ENCODE measurements at places on chromosomes 7 and 10.
A peak's percentile ranks its signal among the peaks of the same experiment; 100 is the strongest.

DNA sequence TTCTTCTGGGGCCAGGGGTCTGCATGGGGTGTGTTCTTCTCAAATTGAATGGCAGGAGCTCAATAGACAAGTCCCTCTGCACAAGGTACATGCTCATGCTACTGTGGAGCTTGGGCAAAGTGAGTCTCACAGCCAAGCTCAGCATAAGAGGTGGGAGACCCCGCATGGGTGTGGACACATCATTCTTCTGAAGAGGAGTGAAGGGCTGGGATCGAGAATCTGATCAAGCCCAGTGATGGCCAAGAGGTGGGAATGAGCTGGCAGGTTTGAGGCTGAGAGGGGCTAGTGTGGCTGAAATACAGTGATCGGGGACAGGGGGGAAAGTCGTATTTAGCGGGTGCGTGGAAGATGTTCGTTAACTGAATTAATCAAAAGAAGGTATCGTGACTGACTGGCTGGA is 32.6 kb downstream of the CDH23 start:
- DNase-seq = no peak

DNA sequence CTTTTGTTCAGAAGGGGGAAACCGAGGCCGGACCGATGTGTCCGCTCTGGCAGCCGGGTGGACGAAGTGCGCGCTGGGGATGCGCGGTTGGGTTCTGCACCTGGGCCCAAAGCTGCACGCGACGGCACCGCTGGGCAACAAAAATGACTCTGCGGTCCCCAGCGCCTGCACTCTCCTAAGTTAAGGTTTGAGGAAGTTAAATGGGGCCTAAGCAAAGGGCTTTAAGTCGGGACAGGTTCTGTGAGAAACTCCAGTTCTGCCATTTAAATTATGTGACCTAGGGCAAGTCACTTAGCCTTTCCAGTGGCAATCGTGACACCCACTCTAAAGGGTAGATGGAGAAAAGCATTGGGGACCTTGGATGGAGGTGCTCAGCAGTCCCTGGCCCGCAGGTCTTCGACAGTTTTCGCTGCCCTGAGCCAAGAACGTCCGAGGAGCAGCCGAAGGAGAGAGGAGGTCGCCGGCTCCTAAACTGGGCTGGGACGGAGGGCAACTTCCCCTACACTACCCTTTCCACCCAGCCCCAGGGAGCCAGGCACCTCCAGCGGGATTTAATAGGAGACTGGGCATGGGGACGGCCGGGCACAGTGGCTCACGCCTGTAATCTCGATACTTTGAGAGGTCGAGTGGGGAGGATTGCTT is 534 bp upstream of the ACBD5 start:
- peak; percentile 32 for DNase-seq

- no peak for DNase-seq
Observed at GRCh38 chr7:148403466-148403993, 187.0 kb upstream of the C7orf33 start.

DNA sequence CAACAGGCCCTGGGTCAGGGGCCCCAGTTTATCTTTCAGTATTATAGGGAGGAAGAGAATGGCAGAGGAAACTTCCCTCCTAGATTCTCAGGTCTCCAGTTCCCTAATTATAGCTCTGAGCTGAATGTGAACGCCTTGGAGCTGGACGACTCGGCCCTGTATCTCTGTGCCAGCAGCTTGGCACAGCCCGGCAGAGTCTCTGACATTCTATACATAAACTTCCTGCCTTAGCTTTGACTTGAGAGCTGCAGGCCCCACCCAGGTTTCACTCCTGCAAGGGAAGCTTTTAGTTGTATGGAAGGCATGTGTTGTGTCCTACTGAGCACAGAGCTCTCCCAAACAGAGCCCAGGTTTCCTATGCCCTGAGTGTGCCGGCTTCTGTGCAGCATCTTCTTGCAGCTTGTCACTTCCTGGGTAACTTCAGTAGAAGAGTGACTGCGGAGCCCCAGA is 205.6 kb upstream of the PRSS58 start:
- DNase-seq = no peak

- no peak for DNase-seq
Observed at GRCh38 chr10:71990706-71991269, 26.6 kb downstream of the CHST3 start.

- no peak for DNase-seq
Observed at GRCh38 chr7:157612009-157612663, 275.3 kb downstream of the DNAJB6 start.

DNA sequence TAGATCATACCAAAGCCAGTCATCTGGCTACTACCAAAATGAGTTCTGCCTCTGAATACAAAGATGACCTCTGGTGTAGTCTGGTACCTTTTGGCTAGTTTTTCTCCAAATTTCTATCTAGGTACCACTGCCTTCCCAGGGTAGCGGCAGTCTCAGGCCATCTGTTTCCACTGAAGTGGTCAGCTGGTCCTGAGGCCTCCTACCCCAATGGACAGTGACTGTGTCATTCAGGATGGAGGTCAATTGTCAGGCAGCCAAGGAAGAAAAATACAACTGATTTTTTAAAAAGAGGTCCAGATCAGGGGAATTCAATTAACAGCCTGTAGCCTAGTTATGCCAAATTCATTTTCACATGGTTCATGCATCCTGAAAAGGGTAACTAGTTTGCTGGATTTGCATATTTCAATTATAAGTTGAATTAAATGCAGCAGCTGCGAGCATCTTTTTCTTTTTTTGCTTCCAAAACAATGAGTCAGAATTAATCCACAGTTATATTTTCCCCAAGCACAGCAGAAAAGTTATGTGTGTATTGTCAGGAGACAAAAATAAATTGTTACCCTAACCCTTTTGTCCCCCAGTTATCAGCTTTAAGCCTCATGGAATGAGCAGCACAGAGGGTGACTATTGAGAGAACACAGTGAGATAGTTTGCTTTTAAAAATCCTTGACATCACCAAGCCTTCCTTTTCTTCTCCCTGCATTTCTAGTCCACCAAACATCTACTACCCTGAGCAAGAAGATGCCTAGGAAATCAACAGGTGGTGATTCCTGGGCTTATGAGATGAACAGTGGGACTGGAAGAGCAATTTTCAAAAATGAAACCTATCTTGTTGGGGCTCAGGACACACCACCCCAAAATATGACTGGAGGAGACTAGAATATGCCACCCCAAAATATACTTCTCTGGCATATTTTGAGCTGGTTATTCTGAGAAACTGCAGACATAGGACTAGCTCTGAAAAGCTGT is 27.7 kb downstream of the BCCIP start:
- no peak for DNase-seq

DNA sequence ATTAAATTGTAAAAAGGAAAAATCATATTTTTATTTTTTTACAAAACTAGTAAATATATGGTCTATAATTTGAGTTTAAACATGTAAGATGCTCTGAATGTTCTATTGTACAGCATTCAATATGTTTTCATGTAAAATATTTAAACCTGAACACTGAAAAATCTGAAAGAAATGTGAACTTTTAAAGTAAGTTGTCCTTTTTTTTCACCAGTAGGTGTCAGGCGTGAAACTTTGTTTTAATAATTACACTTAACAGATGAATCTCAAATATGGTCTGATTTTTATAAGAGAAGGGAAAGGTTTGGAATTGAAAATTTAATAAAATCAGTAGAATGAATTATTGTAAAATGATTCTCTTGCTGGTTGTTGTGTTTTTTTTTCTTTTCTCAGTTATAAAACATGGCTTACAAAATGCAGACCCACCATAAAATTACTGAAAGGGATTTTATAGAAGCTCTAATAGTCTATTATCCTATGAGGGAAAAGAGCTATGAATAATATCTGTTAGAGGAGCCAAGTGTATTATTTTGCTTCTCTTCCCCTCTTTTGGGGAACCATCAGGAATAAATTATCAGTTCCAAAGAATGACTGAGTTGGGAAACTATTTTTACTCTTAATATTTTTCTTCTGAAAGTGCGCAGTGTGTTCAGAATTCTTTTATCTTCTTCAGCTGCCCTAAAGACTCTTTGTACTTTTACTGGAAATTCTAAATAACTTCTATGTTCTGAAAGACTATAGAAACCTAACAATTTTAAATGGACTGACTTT is 217.7 kb upstream of the FZD1 start:
- no peak for DNase-seq

GRCh38 chr7:123645516-123645915 is 10.2 kb upstream of the LMOD2 start:
- peak; percentile 37 for DNase-seq

GRCh38 chr10:96578633-96579032 is 8.2 kb downstream of the TM9SF3 start:
- no peak for DNase-seq

- no peak for DNase-seq
Observed at GRCh38 chr7:139999516-139999915, 63.2 kb downstream of the PARP12 start.

DNA sequence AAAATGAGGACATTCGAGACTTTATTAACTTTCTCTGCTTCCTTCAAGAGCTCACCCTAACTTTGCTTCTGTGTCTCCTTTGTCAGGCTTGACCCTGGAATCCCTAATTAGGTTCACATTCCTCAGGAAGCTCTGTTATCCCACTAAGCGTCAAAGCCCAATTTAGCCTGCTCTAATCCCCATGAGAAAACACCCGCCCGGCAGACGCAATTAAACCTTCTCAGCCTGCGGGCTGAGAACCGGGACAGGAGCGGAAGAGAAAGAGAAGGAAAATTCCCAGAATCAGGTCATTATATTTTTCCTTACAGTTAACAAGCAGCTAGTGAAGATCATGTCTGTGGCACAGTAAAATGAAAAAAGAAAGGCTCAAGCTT is 93.0 kb downstream of the TNS3 start:
- no peak for DNase-seq

DNA sequence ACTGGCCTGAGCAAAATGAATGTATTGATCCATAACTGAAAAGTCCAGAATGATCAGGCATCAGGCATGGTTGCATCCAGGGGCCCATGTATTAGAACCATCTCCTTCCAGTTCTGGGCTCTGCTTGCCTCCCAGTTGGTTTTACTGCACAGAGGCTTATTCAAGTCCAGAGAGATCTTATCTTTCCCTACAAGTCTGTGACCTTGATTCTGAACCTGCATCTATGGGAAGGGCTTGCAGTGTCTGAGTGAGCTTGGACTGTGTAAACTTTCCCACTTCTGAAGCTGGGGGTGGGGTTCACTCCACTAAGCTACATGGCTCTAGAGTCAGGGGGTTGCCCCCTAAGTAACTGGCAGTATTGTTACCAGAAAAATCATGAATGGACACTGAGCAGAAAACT is 136.2 kb downstream of the TCF7L2 start:
- DNase-seq = no peak

DNA sequence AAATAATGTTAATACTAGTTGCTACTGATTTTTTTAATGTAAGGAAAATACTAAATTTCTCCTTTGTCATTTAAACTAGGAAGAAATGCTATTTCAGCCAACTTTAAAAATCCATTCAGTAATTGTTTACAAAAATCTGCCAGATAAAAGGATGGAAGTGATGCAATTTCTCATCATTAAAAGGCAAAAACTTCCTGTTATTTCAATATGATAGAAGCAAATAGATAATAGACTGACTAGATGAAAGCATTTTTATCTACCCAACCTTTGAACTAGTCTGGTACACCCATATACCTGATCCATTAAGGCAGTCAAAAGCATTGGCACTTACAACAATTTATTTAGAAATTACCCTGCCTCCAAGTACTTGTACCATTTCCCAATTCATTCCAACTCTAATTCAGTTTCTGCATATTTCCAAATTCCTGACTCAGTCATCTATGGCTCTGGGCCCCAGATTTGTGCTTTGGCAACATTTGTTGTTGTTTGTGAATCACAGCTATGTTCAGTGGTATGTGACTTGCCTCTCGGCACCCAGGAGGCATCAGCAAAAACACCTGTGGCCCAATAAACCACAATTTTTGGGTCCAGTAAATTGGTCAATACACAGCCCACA is 482.6 kb upstream of the SEMA3A start:
- no peak for DNase-seq

DNA sequence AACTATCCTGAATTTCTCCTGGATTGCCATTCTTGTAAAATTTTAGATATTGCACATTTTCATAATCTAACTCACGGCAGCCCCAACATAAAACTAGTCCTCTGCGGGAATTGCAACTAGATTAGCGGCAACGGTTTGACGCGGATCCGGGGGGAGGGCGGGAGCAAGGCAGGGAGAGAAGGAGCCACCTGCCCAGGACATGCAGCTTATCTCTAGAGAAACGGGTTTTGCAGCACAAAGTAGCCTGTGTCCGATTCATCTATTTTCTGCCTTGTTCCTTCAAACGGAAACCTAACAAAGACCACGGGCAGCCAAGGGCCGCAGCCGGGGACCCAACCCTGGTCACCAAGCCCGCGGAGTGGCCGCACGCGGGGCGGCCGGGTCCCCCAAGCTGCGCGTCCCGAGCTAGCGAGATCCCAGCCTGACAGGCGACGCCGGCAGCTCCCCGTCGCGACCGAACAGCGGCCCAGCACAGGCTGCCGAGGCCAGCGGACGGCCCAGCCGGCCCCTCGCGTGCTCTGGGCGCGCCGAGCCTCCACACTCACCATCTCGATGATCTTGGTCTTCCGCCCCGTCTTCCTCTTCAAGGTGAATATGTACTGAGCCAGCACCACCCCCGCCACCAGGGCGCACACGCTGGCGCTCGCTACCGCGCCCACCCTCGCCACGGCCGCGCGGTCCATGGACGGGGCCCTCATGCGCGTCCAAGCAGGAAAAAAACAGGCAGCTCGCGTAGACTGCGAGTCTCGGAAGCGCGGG is at the start of gene NT5C3A:
TSS of gene NT5C3A (minus strand) at position 754 of the 759 bp plus-strand sequence. CDS start at position 683, 71 bp downstream.
- no peak for DNase-seq

- no peak for DNase-seq
Observed at GRCh38 chr7:98785929-98786571, 83.8 kb downstream of the TMEM130 start.

- no peak for DNase-seq
Observed at GRCh38 chr10:22053048-22053447, 49.5 kb upstream of the DNAJC1 start.

DNA sequence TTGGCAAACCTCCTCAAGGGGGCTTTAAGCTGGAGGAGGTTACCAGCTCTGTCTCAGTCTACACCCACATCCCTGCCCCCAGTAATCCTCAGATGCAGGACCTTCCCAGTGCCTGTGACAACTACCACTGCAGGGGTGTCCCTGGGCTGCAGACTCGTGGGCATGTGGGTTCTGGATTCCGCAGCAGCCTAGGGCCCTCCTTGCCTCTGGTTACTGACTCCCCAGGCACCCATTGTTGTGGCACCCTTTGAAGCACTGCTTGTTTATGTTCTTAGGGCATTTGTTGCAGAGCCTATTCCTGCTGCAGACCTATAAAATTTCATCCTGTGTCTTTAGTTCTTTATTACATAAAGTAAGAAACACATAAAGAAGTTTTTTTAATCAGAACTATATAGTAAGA is 51.1 kb upstream of the GJD4 start:
- no peak for DNase-seq

- DNase-seq = no peak
Observed at GRCh38 chr7:114102131-114102530, 183.3 kb upstream of the PPP1R3A start.

DNA sequence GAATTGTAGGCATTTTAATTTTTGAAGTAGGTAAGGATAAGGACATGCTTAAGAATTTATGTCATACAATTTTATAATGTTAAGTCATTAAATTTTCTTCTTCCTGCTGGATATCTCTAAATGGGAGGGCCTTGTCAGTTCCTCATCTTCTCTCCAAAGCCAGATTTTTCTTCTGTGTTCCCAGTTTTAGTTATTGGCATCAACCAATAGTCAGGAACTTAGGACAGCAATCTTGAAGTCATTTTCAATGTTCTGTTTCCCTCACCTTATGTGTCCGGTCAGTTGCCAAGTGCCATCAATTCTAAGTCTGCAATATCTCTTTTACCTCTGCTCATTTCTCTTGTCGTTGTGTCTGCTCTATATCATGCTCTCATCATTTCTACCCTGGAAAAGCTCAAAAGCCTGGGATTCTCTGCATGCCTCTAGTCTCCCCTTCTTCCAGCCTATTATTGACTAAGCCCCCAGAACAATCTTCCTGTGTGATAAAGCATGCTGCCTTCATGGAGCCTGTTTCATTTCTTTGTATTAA is 145.2 kb downstream of the PPP1R9A start:
- DNase-seq = no peak
